Activated CD4-positive, alpha-beta T cell treated with anti-CD3 and anti-CD28 coated beads for 24 hours (primary cell): ENCODE measurements at places on chromosomes 7 and 10.

DNA sequence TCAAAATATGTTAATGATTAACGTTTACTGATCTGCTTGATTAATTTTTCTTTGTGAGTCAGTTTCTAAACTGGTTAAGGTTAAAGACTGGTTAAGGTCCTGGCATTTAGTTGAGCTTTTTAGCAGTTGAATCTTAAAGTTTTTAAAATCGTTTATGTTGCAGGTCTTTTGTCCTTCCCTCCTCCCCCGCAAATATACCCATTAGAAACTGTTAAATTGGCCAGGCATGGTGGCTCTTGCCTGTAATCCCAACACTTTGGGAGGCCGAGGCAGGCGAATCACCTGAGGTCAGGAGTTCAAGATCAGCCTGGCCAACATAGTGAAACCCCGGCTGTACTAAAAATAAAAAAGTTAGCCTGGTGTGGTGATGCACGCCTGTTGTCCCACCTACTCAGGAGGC lies 100.9 kb downstream of the PODXL start:
- no peak for DNase-seq

GRCh38 chr10:88903715-88904114 lies 23.7 kb downstream of the STAMBPL1 start:
- DNase-seq, result no peak

GRCh38 chr7:50303335-50304128 lies 984 bp upstream of the IKZF1 start:
- DNase-seq, result no peak

DNA sequence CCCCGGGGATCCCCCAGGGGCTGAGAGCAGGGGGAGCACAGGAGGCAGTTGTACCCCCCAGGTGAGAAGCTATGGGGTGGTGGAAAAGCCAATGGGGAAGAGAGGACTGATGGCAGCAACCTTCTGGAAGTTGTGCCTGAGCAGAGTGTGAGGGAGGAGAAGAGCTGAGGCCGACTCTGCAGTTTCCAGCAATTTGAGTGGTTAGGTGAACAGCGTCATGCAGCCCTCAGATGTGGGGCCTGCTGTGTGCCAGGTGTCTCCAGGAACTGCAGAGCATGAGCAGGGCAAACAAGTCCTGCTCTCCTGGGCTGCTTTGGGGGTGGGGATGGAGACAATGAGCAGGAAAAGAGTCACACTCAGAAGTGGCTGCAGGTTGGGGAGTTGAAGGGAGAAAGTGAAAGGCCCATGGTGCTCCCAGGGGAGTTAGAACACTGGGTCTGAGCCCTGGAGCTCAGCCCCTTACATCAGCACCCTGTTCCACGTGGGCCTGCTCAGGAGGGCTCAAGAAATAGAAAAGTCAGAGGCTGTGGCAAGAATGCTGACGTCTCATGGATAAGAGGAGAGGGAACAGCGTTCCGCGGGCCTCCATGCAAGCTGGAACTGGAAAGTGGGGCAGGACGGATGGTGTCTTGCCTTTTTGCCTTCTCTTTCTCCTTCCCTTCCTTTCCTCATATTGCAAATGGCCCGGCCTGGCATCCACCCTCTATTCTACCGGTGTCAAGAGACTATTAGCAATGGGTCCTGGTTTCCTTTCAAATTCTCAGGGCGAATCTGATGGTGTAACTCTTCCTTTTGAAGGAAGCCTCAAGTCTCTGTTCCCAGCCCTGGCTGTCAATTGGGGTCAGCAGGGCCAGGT lies 4.0 kb upstream of the AFAP1L2 start:
- no peak for DNase-seq

- peak; percentile 8 for DNase-seq
Observed at GRCh38 chr10:22505911-22506685, 160.8 kb downstream of the SPAG6 start.

- no peak for DNase-seq
Observed at GRCh38 chr7:150481186-150481920, 30.9 kb downstream of the GIMAP8 start.

GRCh38 chr7:37770838-37771237 lies 77.6 kb upstream of the NME8 start:
- no peak for DNase-seq

GRCh38 chr7:135682191-135682590 lies 19.9 kb downstream of the STMP1 start:
- no peak for DNase-seq

GRCh38 chr7:44956157-44956766 lies 22.6 kb downstream of the MYO1G start:
- DNase-seq, result no peak

DNA sequence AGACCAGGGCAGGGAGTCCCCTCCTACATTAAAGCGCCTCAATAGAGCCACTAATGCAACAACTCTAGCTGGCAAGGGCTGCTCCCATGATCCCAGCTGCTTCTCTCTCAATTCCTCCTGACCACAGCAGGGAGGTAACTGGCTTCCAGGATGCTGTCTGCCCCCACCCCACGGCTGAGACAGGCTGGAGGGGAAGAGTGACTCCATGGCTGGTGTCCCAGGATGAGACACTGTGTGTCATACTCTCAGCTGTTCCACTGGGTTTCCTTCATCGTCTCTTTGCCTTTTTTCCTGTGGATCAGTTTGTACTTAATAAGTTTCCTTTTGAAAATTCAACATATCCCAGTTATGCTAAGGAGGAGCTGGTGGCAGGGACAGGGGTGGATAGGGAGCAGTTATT lies 27.7 kb upstream of the MYH16 start:
- no peak for DNase-seq

- no peak for DNase-seq
Observed at GRCh38 chr7:41796331-41796730, 93.4 kb upstream of the INHBA start.

GRCh38 chr10:31100115-31100601 lies 68.5 kb upstream of the ZNF438 start:
- no peak for DNase-seq

- no peak for DNase-seq
Observed at GRCh38 chr10:27437775-27438174, 66.3 kb upstream of the RAB18 start.

GRCh38 chr10:100349087-100349486 lies 2.1 kb downstream of the SCD start:
- DNase-seq, result no peak

GRCh38 chr7:42831718-42832522 lies 80.0 kb downstream of the C7orf25 start:
- no peak for DNase-seq

- no peak for DNase-seq
Observed at GRCh38 chr7:34530259-34530658, 127.8 kb upstream of the NPSR1 start.

- DNase-seq, result no peak
Observed at GRCh38 chr10:132557696-132558515, 20.3 kb downstream of the INPP5A start.

DNA sequence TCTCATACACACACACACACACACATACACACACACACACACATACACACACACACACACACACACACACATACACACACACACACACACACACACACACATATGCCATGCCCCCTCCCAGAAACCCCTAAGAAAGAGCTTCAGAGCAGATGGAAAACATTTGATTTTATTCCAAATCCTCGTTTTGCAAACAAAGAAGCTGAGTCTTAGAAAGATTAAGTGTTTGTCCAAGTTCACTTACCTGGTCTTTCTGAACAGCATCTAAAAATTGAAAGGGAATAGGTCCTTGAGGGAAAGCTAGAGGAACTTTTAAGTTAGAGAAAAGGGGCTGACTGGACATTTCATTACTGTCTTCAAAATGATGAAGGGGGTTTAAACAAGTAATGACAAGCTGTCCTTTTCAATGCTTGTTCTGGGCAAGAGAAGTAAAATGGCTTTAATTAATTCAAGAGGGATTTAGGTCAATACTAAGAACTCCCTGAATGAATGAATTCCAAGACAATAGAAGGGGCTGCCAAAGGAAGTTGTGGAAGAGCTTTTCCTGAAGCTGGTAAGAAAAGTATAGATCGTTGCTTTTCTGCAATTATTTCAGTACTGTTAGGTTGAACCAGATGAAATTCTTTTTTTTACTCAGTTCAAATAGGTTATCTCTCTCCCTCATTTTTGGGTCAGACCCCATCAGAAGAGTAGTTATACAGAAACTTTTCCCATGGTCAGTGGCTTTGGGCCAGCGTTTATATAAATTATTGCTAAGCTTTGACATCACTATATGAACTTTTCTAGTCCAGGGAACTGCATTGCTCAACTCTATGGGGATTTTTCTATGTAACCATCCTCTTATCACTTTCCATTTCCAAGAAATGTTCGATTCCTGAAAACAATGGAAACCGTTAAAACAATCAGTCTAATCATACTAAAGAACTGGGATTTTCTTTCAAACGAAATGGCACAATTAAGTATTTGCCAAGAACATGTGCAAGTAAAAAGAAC lies 261.4 kb downstream of the MTERF1 start:
- DNase-seq, result no peak

DNA sequence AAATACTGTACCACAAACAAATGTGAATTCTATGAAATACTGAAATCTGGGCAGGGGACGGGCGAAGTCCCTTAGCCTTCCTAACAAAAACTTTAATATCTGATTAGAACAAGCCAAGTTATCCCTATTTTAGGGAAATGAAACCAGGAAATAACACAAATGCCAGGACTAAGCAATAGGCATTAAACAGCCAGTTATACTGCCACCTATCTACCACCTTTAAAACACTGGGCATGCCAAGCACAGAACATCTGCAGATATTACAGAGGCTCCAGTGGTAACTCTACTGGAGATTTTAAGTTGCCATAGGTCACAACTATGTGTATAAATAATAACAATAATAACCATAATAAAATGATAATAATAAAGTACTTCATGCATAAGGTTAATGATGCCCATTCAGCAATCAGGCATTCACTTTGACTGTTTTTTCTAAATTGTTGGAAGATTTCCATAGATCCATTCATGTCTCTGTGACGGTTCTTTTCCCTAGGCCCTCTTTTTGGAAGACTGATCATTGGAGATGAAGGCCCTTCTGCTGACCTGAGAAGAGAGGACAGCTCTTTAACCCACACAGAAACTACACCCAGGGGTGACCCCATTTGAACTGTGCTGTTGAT lies 195.7 kb downstream of the CACNA2D1 start:
- DNase-seq, result no peak

DNA sequence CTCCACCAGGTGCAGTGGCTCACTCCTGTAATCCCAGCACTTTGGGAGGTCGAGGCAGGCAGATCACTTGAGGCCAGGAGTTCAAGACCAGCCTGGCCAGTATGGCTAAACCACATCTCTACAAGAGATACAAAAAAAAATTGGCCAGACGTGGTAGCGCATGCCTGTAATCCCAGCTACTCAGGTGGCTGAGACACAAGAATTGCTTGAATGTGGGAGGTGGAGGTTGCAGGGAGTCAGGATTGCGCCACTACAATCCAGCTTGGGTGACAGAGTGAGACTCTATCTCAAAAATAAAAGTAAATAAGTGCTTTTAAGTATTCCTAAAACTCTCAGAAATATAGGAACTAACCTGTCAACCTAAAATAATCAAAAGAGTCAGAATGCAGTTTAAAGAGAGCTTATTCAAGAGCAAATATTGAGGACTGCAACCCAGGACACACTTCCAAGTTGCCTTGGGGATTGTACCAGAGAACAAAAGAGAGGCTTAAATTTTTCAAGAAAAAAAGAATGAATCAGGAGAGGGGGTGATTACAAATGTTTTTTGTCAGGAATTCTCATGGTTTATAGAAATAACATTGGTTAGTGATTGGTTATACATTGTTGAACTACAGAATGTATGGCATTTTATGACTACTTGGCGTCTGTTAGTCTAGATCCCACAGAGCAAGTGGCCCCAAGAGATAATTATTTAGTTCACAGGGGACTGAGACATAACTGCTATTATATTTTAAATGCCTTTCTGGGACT lies 33.2 kb upstream of the PPP1R9A start:
- no peak for DNase-seq

- no peak for DNase-seq
Observed at GRCh38 chr10:75825661-75826060, 394.2 kb downstream of the LRMDA start.

DNA sequence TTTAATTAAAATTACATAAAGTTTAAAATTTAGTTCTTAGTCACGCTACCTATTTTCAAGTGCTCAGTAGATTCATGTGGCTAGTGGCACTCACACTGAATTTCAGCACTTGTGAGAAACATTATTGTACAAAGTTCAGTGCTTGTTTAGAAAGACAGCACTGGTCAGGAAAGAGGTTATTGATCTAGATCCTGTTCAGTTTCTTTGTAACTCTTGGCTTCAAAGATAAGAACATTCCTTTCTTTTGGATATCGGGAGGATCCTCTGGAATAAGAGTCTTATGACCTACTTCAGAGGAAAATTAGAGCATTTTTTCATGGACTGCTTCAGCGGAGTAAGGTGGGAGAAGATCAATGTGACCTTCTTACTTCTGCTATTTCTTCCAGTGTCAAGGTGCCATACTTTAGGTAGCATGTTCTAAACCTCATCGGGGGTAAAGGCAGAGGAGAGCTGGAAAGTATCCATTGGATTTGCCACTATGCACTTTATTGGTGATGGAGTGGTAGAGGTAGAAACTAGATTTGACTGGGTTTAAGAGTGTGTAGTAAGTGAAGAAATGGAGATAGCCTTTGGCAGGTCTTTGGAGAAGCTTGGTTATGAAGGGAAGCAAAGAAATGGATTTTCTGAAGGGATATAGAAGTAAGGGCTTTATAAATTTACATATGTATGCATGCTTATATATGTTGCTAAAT lies 39.9 kb downstream of the PHYHIPL start:
- DNase-seq, result no peak

DNA sequence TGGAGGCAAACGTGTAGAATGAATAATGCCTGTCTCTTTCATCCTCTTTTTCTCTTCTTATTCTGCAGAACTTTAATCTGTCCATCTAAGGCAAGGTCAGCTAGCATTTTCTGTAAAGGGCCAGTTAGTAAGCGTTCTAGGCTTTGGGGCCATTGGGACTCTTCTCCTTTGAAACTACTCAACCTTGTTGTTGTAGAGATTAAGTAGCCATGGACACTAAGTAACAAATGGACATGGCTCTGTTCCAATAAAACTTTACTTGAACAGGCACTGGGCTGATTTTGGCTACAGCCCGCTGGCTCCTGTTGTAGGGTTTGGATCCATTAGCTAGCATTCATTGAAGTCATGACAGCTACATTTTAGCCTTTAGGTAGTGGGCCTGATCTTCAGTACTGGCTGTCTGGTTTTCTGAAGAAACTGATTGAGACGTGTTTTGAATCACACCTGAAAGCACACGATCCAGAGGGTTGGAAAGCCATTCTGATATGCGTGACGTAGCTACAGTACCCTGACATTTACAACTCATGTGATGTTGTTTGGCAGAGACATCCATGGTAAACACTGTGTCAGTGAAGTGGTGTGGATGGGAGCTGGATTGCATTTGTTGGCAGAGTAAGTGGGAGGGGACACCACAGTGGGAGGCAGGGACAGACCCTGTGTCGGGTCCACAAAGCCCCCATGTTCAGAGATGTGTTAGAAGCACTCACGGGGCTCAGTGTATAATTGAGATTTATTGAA lies 92.5 kb downstream of the MTPN start:
- DNase-seq, result no peak

GRCh38 chr10:130761788-130762301 lies 549.7 kb downstream of the TCERG1L start:
- DNase-seq, result no peak
